ENCODE measurements at places on chromosomes 12 and 14. TPM values are rescaled to one million over a fixed set of nuclear protein-coding genes. Genes with fewer than 3 reads are reported as not detected.

DNA sequence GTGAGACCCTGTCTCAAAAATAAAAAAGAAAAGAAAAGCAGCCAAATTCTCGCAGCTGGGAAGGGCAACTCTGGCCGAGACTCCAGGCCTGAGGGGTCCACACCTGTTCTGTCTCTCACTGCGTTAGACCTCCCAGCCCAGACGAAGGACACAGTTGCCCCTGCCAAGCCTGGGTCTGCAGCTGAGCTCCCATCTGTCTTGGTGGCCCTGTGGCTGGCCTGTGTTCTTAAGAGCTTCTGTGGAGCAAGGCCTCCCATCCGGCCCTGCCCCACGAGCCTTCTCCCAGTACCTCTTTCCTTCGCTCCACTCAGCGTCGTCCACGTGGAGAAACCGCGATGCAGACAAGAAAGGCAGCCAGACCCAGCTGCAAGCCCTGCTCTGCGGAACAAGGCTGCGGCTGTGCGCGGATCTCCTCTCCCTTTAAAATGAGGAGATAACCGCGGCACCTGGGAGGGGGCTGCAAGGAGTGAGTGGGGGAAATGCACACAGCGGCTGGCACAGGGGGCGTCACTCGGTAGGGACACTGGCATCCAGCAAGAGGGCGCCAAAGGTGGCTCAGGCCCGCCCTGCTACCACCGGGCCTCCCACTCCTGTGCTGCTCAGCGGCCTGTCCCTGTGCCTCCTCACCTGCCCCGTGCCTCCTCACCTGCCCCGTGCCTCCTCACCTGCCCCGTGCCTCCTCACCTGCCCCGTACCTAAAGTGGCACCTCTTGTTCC is 42.4 kb downstream of the LRRC74A start:
- DNase-seq: no peak

Gene SPTB
- 0.18 TPM for total RNA-seq

Gene SLC17A8
- total RNA-seq: not detected

Gene DNAI7
- total RNA-seq: 0.37 TPM

Gene DICER1
- 104 TPM for total RNA-seq
